DMS53 (cell line): ENCODE measurements at places on chromosomes 1 and 21.

DNA sequence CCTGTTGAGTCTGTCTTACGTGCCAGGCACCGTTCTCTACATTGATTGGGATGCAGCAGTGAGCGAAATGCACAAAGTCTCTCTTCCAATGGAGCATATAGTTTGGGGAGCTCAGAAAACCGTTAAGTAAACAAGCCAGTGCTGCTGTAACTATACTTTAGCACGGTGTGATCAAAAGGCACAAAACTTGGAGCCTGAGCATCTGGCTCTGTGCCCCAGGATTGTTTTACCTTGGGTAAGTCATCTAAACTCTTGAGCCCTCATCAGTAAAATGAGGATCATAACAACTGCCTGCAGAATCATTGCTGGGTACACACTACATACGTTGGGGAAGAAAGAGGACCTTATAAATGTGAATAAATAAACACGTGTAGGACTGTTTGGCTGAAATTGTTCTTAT is 1.8 kb downstream of the HHIPL2 start:
- no peak for DNase-seq

DNA sequence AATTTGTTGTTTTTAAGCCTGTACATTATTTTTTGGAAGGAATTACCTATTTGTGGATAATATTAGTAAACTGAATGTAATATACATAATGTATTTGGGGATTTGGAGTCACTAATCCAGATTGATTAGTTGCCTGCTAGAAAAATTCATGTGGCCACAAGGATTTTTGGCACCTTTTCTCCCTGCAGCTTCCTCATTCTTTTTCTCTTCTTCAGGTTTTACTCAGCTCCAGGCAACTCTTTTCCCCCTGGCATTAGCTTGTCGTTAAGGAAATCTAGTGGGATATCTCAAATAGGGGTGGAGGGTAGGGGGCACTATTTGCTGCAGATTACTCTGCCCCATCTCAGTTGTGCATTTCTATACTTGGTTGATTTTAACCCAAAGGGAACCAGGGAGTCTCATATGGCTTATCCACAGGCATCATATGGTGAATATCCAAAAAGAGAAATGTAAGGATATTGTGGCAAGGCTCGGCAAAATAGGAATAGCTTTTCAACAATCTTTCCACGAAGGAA is 203.1 kb downstream of the NFIA start:
- DNase-seq = no peak

DNA sequence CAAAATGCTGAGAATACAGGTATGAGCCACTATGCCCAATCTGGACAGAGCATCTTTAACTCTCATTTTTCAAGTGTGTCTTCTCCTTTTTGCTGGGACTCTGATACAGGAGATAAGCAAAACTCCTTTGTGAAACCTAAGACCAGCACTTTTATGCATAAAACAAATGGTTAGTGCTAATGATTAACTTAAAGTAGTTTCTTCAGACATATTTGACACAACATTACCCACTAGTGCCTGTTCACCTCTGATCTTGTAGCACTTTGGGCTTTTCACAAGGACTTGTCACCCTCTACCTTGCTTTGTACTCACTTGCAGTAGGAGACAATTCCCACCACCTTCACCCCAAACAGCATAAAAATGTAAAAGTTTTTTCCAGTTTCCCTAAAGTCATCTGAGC is 216.3 kb downstream of the RGS7 start:
- peak; percentile 13 for DNase-seq

DNA sequence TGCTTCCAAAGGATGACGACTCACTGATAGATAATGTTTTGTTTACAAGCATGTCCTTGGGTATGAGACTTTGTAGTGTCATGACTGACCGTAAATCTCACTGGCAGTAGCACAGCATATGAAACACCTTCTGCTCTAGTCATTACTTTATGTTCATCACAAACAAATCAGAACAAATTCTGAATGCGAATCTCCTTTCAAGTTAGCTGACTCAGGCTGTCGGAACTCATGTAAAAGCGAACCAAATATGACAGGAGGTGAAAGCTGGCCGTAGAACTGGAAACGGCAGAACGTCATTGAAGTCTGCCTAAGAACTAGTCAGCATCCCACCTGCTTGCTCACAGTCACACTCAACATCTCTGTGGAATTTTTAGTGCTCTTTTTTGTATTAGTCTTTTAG is 143.9 kb downstream of the RGS7 start:
- no peak for DNase-seq

- DNase-seq = no peak
These were observed 10.9 kb downstream of the PCSK9 start for GRCh38 chr1:55050283-55050682.

DNA sequence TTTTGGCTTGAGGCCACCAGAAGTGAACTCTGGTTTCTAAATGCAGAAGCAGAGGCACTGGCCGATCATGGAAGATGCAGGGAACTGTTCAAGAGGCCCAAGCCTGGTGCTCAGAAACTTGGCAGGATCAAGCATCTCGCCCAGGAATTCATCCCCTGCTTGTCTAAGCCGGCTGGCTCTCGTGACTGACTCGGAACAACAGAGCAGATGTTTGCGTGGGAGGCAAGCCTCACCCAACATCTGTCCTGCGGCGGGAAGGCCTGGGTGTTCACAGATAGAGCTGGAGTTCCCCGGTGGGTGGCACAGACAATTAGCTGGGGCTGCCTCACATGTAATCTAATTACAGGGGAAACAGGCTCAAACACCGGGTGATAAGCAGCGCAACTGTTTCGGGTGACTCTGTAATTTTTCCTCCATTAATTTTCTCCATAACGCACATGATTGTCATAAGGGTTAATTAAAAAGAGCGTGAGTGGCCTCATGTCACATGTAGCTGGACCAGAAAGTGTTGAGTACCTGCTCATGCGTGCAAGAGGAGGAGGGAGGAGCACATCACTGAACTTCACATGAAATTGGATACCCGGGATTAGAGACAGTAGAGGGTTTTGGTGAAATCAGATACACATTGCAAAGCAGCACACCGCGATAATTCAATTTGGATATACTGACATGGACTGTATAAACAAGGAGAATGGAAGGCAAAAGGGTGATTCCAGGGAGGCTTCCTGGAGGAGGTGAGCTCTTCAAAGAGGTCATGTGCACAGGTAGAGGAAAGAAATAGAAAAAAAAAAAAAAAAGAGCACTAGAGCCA is 180.0 kb downstream of the ETS2 start:
- peak; percentile 88 for DNase-seq

DNA sequence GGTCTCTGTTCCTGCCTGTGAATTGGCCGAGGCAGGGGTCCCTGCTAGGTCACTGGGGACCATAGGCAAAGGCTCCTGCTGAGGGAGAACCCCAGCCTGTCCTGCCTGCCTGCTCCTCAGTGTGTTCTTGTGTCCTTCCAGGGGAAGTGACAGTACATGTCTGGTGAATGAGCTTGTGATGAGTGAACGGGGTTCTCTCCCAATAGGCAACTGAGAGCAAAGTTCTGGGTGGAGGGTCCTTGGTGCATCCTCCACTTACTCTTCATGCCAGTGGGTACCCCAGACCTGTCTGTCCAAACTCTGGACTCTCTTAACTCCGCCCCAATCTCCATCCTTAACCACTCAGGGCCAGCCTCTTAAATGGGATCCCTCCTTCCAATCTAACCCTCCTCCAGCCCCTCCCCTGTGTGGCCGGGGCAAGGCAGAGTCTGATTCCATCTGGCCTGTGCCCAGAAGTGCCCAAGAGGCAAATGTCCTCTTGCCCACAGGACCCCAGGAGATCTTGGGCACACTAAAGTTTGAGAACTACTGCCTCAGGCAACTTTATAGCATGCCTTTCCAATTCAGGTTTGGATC is 2.0 kb downstream of the XKR8 start:
- no peak for DNase-seq

GRCh38 chr21:42223826-42224575 is 5.1 kb downstream of the ABCG1 start:
- no peak for DNase-seq

DNA sequence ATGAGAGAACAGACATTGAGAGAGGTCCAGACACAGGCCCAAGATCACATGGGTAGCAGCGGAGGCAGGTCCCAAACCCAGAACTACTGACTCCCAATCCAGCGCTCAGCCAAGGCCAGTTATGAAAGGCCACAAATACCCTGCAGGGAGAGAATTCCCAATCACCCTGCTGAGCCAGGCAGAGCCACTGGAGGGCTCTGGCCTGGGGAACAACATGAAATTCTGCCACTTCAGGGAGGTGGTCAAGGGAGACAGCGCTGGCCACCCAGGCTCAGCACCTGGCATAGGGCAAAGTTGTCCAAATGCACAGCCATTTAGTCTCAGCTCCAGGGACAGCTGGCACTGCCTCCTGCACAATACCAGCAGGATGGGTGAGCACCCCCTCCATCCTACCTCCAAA is 27.5 kb downstream of the SLC9A1 start:
- no peak for DNase-seq

- peak; percentile 68 for DNase-seq
These were observed 511 bp upstream of the RABGAP1L start for GRCh38 chr1:174158767-174159251.

GRCh38 chr21:16312321-16312720 is 582.5 kb downstream of the USP25 start:
- DNase-seq = no peak

- DNase-seq = no peak
These were observed 229.9 kb downstream of the TTLL7 start for GRCh38 chr1:83769072-83769471.

DNA sequence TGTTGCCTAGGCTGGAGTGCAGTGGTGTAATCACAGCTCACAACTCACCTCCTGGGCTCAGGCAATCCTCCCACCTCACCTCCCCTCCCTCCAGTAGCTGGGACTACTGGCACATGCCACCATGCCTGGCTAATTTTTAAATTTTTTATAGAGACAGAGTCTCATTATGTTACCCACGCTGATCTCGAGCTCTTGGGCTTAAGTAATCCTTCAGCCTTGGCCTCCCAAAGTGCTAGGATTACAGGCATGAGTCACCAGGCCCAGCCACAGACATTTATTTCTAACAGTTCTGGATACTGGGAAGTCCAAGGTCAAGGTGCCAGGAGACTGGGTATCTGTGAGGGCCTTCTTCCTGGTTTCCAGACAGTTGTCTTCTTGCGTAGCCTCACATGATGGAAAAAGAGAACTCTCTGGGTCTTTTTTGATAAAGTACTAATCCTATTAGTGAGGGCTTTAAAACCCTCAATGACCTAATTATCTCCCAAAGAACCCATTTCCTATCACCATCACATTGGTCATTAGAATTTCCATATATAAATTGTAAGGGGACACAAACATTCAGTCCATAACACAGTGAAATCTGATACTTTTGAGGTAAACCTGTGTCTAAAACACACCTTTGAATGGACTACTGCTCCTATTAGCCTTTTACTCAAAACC is 67.9 kb downstream of the PHACTR4 start:
- peak; percentile 74 for DNase-seq

DNA sequence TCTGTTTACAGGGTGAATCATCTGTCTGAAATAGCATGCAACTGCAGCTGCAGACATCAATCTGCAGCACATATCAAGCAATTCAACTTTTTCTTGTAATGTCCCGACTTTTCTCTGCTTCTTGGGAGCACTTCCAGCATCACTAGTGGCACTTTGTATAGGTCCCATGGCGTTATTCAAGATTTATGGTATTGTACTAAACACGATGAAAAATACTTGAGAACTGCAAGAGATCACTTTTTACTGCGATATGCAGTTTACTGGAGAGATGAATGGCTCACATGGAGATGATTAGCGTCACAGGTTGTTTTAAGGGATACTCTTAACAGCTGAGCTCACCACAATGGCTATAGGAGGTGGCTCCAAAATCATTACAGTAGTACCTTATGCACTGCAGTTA is 7.2 kb upstream of the SCMH1 start:
- peak; percentile 56 for DNase-seq

DNA sequence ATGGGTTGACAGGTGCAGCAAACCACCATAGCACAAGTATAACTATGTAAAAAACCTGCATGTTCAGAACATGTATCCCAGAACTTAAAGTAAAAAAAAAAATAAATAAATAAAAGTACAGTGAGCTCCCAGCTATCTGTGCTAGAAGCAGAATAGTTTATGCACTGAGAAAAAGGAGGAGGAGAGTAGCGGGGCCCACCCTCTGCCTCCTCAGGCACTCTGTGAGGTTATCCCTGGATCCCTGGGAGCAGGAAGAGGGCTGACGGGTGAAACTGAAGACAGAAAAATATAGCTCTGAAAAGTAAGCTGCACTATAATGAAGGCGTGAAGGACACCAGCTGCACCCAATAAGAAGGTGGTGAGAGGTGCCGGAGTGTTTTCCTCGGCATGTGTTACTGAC is 117.2 kb downstream of the SIPA1L2 start:
- DNase-seq = no peak

DNA sequence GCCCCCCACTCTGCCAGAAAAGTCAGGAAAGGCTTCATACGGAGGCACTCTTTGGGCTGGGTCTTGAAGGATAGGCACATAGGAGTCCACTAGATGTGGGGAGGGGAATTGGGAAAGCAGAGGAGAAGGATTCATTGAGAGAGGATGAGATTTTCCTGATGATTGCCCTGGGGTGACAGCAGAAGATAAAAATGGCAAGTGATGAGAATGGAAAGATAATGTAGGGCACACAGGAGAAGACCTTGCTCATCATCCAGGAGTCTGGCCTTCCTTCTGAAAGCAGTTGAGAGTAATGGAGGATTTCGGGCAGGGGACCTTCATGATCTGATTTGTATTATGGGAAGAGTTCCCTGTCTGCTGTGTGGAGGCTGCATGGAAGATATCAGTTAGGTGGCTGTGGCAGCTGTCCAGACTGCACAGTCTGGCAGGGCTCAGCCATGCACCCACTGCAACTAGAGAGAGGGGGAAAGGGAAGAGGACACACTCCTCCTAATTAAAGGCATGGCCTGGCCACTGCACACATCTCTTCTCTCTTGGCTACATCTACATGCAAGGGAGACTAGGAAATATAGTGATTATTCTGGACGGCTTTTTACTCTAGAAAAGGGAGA is 9.6 kb upstream of the FABP3 start:
- DNase-seq = no peak

DNA sequence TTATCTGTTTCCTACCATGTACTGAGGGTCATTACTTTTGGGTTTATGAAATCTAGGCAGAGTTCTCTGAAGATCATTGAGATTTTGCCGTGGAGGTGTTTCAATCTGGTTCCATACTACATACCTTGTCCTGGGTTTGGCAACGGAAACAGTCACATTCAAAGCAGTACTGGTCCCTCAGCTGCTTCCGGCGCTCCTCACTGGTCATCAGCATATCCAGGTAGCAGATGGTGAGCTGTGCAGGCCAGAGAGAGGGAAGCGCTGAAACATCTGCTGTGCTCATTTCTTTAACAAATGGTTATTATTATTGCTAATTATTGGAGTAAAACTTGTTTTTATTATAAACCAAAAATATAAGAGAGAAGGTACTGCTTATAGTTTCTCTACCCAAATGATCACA is 591.7 kb downstream of the SMYD3 start:
- DNase-seq = no peak

DNA sequence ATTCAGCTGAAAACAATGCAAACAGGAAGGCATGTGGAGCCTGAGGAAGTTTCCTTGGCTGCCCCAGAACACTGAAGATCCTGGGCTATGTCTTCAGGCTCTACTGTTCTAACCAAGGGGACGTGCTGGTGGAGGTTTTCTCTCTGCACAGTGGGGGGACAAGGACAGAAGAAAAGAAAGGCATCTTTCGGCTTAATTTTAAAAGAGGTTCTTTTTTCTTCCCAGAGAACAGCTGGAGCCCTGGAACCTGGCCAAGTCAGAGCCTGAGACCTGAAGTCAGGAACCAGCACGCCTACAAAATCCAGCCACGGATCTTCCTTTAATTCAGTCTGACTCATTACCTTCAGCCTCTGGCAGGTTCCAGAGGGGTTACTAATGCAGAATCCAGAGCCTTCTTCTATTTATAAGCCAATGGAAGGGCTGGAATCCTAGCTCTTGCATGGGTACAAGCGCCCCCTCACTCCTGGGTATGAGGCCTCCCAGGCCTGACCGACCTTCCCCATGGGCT is 19.8 kb downstream of the CTNNBIP1 start:
- DNase-seq = no peak

GRCh38 chr1:208291923-208292711 is 47.9 kb upstream of the PLXNA2 start:
- no peak for DNase-seq
